NB4 (cell line): ENCODE measurements at places on chromosomes 5 and 9.

DNA sequence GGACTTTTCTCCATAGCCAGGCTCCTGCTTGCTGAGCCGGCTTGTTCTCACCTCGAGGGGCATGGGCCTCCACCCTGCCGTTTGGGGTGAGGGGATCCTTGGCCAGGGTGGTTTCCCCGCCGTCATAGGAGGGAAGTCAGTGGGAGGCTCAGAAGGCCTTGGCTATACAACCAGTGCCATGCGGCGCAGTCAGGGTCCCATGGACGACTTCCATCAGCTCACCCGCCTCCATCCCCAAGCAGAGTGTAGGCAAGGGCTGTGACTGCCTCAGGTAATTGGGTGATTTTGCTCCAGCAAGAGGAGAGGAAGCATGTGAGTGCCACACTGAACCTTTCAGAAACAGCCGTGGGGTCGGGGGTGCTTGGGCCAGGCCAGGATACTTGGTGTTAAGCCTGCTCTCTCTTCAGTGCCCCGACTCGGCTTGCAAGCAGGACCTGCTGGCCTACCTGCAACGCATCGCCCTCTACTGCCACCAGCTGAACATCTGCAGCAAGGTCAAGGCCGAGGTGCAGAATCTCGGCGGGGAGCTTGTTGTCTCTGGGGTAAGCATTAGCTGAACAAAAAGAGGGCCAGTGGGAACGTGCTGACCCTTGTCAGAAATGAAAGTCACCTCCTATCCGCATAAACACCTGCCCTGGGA lies 57.2 kb upstream of the LRRTM2 start:
- peak; percentile 19 for DNase-seq

GRCh38 chr5:126562823-126563222 lies 32.2 kb downstream of the ALDH7A1 start:
- no peak for DNase-seq

DNA sequence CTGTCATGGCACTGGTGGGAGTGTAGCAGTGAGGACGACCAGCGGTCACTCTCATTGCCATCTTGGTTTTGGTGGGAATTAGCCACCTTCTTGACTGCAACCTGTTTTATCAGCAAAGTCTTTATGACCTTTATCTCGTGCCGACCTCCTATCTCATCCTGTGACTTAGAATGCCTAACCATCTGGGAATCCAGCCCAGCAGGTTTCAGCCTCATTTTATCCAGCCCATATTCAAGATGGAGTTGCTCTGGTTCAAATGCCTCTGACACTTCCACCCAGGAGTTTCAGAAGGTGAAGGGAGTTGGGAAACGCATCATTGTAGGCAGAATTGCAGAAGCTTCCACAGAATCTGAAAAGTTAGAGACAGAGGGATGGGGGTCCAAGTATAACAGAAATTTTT lies 35.4 kb downstream of the SHC3 start:
- no peak for DNase-seq

DNA sequence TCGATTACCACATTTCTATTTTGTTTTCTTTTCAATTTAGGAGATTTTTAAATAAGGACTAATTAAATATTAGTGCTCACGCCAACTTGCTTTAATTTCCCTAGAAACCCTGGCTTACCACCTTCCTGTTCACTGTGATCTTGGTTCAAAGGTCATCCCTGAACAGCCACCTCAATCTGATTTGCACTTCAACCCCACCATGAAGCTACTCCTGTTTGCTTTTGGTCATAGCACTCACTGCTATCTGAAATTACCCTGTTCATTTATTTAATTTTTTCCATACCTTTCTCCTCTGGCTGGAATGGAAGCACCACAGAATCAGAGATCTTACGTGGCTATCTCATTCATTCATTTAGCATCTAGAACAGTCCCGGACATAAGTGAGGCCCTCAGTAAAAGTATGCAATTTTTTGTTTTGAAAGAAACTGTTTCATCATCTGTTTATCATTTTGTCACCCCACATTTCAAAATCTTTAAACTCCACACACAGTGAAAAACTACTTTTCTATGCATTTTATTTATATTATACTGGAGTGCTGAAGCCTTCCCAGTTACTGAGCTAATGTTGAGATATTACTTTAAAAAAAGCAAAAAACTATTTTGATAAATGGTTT lies 17.2 kb upstream of the ADAMTSL1 start:
- DNase-seq: no peak

DNA sequence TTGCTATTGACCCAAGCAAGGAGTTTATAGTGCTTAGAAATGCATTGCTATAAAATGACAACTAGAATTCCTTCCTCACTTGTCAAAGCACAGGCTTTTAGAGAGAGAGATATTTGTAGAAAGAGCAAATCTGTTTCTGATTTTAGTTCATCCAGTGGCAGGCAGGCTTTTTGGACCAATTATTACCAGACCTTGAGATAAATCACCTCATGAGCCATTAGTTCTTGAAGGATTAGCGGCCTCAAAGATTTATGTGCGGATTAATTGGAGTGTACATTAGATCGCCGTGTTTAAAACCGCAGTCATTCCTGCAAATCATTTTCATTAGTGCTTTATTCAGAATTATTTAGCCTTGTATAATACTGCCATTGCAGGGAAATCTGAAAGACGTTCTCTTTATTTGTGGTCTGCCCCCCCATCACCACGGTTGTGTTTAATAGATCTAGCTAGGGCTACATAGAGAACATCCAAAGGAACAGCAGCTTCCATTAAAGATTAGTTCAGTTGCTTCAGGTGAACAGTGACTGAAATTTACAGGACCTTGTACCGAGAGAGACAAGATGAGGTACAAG lies 28.8 kb upstream of the TJP2 start:
- DNase-seq: no peak

DNA sequence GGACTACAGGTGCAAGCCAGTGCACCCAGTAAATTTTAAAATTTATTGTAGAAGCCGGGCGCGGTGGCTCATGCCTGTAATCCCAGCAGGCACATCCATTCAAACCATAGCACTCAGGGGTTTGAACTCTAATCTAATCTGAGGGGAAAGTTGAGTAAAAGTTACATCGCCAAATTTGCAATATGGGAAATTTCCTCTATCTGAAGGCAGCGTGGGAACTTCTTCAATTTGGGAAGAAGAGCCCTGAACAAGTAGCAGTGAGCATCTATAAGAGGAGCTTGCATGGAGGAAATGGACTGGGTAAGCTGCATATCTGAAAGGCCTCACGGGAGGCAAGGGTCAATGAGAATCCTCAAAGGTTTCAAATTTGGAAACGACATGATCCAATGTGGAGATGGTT lies 2.7 kb upstream of the DNAJC25 start:
- DNase-seq: no peak

GRCh38 chr9:121627427-121627826 lies 24.0 kb upstream of the DAB2IP start:
- DNase-seq: no peak

GRCh38 chr9:69867081-69867814 lies 46.6 kb downstream of the CFAP95 start:
- no peak for DNase-seq

- no peak for DNase-seq
These were observed 95.1 kb downstream of the FBXL7 start for GRCh38 chr5:15594977-15595568.

GRCh38 chr9:112162621-112163413 lies 12.3 kb downstream of the SUSD1 start:
- peak; percentile 69 for DNase-seq

DNA sequence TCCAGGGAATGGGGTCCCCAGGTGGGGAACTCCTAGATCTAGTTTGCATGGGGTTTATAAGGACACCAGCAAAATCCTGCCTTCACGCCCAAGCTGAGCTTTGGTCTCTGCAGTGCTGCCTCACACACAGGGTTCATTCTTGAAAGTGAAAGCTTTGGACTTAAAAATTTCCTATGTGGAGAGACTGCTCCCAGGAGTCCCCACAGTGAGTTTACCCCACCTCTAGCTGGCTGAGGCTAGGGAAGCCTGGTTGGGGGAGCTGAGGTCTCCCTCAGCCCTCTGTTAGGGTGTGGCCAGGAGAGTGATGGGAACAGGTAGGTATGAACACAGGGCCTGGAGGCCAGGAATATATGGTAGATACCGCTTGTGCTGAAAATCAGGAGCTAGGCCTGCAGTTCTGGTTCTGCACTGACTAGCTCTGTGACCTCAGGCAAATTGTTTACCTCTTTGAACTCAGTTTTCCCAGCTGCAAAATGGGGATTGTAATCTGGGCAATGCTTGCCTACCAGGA lies 41.5 kb upstream of the LARP1 start:
- no peak for DNase-seq

DNA sequence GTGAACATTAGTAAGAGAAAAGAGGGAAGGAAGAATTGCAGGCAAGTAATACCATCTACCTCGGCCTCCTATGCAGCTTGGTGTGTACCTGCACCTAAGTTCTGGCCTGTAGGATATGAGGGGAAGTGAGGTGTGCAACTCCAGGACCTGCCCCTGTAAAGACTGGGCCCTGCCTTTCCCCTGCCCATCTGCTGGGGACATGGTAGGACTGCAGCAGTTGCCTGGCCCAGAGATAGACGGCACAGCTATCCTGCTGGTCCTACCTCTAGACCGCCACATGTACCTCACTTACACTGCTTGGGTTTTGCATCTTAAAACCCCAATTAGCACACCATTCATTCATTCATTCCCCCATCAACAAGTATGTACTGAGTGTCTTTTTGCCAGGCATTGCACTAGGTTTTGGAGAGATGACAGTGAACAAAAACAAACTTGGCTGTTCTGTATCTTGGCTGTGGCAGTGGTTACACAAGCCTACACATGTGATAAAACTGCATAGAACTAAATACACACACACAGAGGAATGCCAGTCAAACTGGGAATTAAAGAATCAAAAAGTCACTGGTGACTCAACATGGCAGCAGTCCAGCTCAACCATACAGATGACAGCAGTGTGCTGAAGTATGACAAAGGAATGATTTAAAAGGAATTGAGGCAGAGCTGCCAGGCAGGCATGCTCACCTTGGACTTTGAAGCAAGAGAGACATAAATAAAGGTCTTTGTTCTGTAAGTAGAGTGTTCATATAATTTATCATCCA lies 23.3 kb upstream of the MGAT1 start:
- DNase-seq: no peak

- DNase-seq: no peak
These were observed 113.2 kb downstream of the SLC12A2 start for GRCh38 chr5:128196791-128197190.

DNA sequence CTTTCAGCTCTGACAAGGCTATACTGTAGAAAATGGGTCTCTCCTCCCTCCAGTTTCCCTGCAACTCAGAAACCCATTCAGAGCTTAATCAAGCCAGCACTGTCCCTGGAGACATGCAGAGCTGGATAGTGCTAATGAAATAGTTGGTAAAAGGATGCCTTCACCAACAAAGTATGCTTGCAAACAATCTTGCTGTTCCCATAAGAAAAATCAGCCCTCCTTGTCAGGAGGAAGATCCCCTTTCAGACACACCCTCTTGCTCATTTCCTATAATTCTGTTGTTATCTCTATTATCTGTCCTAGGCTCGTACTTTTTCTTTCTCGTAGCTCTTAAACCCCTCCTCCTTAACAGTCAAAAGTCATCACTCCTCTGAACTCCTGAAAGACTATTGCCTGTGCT lies 9.9 kb upstream of the OSMR start:
- DNase-seq: no peak

GRCh38 chr9:89850631-89851325 lies 246.0 kb downstream of the GADD45G start:
- no peak for DNase-seq

GRCh38 chr5:66830636-66831035 lies 234.4 kb downstream of the MAST4 start:
- DNase-seq: no peak

GRCh38 chr9:89418882-89419640 lies 78.9 kb downstream of the SEMA4D start:
- peak; percentile 73 for DNase-seq

DNA sequence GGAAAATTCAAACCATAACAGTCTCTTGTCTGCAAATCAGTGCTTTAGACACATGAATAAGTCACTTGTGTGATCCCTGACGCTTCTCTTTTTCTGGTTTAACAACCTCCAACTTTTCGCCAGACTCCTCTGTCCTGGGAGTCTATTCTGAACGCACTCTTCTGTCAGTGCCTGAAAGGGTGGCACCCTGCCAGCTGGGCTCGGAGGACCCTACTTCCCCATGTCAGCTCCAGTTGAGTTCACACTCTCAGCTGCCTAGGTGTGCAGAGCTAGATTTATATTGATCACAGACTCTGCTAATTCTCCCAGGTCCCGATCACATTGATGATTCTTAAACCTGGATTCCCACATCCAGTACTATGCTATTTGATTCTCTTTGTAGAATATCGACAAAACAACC lies 649.1 kb downstream of the BNC2 start:
- no peak for DNase-seq

GRCh38 chr9:72271613-72272478 lies 93.2 kb downstream of the ZFAND5 start:
- DNase-seq: peak; percentile 44

DNA sequence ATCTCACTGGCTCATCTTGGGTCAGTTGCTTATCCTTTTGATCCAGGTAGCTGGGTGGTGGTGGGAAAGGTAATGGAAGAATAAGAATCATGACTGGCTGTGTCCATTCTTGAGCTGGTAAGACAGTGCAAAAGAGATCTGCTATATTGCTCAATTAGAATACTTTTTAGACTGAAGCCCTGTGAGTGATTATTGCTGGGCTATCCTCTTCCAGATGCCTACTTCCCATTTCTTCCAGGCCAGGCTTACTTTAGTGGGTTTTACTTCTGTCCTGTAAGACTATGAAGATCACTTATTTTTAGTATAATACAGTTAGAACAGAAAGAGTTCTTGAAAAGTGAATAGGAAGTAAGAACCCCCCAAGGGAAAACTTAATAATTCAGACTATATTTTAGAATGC lies 7.2 kb downstream of the MARCHF6 start:
- peak; percentile 50 for DNase-seq

DNA sequence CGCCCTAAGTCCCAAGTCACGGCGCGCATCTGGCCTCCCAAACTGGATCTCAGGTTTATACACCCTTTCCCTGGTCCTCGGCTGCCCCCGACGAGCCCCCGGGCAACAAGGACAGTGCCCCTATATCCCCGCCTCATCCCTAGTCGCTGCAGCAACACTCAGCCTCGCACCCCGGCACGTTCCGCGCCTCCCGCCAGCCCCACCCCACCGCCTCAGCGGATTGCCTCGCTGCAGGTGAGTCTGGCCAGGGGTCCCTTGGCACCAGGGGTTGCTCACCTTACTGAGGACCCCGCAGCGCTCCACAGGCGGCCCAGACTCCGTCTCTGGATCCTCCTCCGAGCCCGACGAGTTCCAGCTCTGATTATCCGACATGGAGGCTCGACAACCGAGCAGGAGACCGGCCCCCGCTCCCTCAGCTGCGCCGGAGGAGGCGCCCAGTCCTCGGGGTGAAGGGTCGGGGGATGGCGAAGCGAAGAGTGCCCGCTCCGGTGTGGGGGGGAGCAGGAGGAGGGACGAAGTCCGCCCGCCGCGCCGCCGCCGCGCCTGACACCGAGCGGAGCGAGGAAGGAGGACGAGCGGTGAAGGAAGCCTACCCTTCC lies 494 bp downstream of the CERT1 start:
- no peak for DNase-seq
